ENCODE measurements at places on chromosomes 4 and X.

- no peak for DNase-seq
These were observed 38.1 kb downstream of the PNPLA4 start for GRCh38 chrX:7889135-7889534.

DNA sequence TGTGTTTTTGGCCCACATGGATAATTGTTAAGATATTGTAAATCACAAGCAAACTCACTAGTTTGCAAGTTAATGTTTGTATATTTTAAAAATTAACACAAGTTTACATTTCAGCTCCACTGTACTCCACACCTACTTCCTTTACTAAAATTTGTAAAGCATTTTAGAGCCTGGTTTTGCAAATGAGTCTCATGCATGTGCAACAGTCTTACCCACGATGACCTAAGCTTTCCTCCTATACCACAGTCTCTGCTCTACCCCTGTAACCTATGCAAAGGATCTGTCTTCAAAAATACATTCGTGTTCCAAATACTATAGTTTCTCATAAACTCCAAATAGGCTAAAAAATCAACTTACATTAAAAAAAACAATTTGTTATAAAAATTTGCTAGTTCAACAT lies 10.2 kb downstream of the BDH2 start:
- no peak for DNase-seq

DNA sequence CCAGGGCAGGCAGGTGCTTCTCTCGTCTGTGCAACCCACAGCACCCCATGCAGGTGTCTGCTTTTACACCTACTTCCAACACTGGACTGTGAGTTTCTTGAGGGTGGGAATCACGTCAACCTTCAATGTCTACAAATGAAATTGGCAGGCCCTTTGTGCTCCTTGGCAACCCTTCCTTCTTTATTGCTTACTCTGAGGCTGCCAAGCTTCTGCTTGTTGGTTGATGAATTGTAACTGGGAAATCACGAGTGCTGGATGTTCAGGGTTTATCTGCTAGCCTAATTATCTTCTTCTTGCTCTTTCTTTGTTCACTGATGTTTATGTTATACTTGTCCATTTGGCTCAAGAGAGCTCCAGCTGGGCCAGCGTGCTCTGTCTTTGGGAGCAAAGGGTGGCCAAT lies 2.5 kb upstream of the DGAT2L6 start:
- DNase-seq = no peak

DNA sequence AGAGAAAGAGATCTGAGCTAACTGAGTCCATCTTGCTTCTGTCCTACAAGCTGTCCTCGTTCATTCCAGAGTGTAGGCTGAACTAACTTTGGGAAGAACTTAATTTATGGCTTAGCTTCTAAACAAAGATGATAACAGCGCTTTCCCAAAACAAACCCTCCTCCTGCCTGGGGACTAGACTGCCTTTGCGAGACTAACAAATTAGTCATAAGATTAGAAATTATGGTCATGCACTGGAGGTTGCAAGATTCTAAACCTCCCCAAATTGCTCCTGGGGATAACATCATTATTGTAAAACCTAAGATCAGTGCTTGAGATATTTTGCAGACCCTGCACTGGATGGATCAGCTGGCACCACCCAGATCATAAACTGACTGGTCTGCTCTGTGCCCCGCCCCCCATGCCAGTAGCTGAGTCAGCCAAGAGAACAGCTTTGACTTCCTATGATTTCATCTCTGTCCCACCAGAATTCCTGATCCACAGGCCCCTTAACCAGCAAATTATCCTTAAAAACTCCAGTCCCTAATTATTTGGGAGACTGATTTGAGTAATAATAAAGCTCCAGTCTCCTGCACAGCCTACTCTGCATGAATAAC lies 883.3 kb downstream of the TRIML1 start:
- no peak for DNase-seq

DNA sequence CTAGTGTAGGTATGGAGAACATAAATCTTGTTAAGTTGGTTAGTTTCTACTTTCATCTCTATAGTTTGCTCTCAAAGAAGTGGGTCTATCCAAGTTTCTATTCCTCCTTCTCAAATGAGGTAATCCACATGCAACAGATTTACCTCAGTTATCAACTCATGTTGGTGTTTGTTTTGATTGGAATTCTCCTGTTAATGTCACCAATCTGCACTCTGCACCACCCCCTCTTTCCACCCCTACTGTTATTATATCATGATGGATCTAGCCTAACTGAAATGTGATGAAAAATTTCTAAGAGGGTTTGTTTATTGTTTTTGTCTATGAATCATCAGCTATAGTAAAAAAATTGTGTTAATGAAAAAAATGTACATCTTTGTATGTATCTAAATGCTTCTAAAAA lies 66.1 kb downstream of the AGTR2 start:
- no peak for DNase-seq

GRCh38 chr4:154741922-154742850 lies 1.6 kb upstream of the LRAT start:
- peak; percentile 7 for DNase-seq

DNA sequence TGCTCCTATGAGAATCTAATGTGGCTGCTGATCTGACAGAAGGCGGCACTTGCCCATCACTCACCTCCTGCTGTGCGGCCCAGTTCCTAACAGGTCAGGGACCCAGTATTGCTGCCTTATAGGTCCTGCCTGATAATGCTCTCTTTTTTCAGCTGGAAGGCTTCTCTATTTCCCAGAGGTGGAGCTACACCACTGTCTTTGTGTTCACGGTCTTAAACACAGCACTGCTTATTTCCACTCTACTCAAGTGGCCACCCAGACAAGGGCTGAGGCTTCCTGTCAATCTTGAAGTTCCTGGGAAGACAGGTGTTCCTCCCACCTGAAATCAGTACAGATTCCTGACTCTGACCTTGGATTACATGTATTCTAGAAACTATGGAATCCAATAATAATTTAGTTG lies 270.6 kb downstream of the NR3C2 start:
- no peak for DNase-seq

GRCh38 chr4:100208964-100209363 lies 18.7 kb upstream of the DDIT4L start:
- DNase-seq = peak; percentile 36

GRCh38 chr4:26194764-26195163 lies 126.0 kb upstream of the RBPJ start:
- no peak for DNase-seq

GRCh38 chr4:185738038-185738552 lies 73.9 kb downstream of the SORBS2 start:
- DNase-seq = no peak
